NCI-H146 (cell line): ENCODE measurements at places on chromosomes 11 and 22.

GRCh38 chr11:10743354-10744000 is 7.6 kb upstream of the CTR9 start:
- no peak for DNase-seq

- DNase-seq, result no peak
These were observed 7.1 kb downstream of the DDB1 start for GRCh38 chr11:61325649-61326414.

DNA sequence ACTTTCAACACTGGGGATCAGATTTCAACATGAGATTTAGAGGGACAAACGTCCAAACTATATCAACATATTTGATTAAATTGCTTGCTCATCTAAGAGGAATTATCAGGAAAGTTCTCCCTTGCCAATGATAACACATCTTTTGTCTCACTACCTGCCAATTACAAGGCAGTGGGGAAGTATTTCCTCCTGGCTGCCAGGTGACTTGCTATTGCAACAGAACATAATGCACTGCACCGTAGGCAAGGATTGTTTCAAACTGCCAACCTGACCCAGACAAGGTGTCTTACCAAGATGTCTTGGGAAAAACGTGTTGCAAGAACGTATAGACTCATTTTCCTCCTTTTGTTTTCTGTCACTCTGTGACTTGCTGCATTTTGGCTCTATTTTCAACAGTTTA is 711.6 kb downstream of the METTL15 start:
- DNase-seq, result no peak

GRCh38 chr22:50041361-50042065 is 16.6 kb downstream of the TTLL8 start:
- DNase-seq, result no peak

- DNase-seq, result peak; percentile 51
These were observed 48.5 kb downstream of the APOL1 start for GRCh38 chr22:36301384-36301828.

- no peak for DNase-seq
These were observed 122.1 kb downstream of the FCHSD2 start for GRCh38 chr11:73019996-73020395.

GRCh38 chr22:46993633-46994032 is 231.2 kb downstream of the TBC1D22A start:
- no peak for DNase-seq

- no peak for DNase-seq
These were observed 31.8 kb upstream of the APOBEC3A start for GRCh38 chr22:38925571-38926041.

DNA sequence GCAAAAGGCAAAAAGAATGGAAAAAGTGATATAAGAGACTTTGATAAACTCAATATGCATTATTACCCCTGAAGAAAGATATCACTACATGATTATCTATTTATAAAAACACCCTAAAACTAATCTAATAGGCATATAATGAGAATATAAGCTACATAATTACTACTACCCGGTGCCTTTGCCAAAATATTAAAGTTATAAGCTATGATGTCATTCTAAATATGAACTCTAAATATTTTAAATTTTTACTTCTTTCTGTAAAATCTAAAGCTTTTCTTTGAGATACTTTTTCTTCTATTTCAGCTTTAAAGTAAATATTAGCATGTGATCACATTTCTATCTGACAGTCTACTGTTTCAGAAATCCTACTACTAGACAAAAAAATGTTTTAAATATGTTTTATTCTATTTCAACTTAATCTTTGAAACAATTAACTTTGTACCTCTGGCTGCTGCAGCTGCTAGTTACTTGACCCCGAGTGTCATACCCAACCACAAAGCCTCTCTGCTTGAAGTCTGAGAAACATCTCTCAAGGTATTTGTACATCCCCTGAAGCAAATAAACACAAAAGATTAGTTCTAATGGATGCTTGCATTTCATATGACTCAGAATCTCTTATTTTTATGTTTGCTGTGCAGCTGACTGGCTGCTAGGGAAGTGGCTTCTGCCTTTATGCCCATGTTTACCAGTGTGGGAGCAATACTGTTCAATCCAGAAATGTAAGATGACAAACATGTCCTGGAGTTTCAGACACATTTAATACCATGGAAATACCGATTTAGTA is 26.8 kb downstream of the PGM2L1 start:
- peak; percentile 94 for DNase-seq

DNA sequence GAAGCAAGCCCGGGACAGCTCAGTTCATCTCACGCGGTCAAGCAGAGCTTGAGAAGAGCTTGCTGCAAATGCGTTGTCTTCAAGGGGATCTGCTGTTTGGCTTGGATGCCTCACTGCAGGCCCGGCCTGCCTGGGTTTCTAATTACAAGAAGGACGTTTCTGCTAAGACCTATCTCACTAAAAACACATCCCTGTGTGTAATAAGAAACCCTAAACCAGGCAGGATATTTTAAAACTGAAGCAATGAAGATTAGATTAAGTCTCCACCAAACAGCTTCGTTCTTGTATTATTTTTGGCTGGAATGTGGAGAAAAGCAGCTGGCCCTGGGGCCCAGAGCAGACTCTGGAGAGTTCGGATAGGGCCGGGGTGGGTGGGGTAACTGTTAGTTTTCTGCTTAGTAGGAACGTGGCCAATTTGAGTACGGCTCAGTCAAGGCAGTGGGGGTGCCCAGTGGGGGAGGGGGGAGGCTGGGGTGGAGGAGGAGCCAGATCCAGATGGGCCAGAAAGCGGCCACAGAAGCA is 6.0 kb downstream of the PKNOX2 start:
- DNase-seq, result no peak

GRCh38 chr11:91527380-91528030 is 697.1 kb upstream of the FAT3 start:
- DNase-seq, result no peak

- DNase-seq, result no peak
These were observed 25.6 kb downstream of the APLP2 start for GRCh38 chr11:130095326-130095725.

- DNase-seq, result no peak
These were observed 12.2 kb downstream of the BDNF start for GRCh38 chr11:27688076-27688475.

- no peak for DNase-seq
These were observed 32.2 kb upstream of the BID start for GRCh38 chr22:17806437-17806836.

GRCh38 chr11:59459916-59460315 is 3.2 kb downstream of the OR4D6 start:
- DNase-seq, result no peak

DNA sequence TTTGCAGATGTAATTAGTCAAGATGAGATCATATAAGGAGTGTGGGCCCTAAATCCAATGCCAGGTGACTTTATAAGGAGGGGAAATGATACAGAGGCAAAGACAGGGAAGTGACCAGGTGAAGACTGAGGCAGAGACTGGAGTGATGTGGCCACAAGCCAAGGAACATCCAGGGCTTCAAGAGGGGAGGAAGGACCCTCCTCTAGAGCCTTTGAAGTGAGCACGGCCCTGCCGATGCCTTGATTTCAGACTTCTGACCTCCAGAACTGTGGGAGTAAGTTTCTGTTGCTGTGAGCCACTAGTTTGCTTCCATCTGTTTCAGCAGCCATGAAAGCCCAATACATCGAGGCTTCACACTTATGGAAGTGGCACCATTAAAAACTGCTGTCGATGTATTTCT is 78.7 kb downstream of the SHANK2 start:
- no peak for DNase-seq

- DNase-seq, result no peak
These were observed 80.6 kb downstream of the PPP6R3 start for GRCh38 chr11:68541116-68541515.

GRCh38 chr11:132858223-132858622 is 674.1 kb downstream of the OPCML start:
- no peak for DNase-seq
